GM23338 (cell line): ENCODE measurements at places on chromosomes 3 and 15.

DNA sequence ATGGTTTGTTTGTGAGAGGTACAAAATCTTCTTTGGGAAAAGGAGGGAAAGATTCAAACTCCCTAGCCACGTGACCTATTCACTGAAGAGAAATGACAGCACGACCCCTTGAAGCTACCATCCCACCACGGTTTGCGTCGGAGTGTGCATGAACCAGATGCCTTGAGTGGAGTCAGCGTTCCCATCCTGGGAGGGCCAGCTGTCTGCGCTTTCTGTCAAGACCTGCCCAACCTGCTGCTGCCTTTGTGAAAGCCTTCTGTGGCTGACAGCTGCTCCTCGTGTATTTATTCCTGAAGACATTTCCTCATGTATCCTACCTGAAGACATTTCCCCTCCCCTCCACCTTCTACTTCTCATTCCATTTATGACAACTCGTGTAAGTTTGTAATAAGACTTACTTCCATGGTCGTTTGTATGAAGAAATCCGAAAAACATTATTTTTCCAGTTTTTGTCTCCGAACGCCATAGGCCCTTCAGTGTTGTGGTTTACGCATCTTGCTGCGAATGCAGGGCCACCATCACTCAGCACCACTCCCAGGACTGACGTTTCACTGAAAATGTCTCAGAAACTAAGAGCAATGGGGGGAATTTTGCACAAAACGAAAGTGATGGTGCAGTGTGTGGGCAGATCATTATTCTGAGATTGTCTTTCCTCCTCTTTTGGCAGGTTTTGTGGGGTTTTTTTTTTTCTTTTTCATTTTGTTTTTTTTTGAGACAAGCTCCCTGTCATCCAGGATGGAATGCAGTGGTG is 18.9 kb downstream of the EBLN2 start:
- DNase-seq: no peak

GRCh38 chr15:100901702-100902435 is 17.3 kb upstream of the LRRK1 start:
- DNase-seq: no peak

DNA sequence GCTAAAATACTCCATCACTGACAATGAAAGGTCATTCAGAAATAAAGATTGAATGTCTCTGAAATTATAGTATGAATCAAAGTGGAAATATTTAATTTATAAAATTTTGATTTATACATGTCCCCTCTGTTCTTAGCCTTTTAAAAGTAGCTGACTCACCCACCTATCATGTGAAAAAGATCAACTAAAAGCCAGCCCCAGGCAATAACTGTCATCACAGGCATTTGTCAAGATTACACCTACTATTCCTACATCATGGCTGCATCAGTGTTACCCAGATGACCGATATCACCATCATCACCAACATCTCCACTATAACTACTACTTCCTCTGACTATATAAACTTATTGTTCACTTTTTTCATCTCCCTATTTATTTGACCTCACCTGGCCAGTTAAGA is 14.3 kb upstream of the PIK3R4 start:
- DNase-seq: no peak

GRCh38 chr3:1591327-1592028 is 498.7 kb downstream of the CNTN6 start:
- DNase-seq: no peak

DNA sequence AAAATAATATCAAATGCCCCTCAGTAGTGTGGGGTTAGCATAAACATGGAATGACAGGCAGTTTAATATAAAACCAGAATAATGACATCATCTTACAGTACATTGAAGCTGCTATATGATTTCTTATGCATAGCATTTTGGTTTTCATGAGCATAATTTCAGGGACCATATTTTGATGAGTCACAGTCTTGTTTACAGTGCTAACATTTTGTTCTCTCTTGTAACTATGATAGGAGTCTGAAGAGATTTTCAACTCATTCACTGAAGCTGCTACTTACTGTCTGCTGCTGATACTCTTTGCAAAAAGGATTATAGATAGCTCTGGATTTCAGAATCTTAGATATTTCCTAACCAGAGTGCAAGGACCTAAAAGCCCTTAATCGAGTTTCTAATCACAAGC is 92.6 kb upstream of the CCDC54 start:
- no peak for DNase-seq

GRCh38 chr15:79352206-79352605 is 41.3 kb downstream of the TMED3 start:
- no peak for DNase-seq

- DNase-seq: no peak
Observed at GRCh38 chr3:193847402-193847801, 254.4 kb downstream of the OPA1 start.

DNA sequence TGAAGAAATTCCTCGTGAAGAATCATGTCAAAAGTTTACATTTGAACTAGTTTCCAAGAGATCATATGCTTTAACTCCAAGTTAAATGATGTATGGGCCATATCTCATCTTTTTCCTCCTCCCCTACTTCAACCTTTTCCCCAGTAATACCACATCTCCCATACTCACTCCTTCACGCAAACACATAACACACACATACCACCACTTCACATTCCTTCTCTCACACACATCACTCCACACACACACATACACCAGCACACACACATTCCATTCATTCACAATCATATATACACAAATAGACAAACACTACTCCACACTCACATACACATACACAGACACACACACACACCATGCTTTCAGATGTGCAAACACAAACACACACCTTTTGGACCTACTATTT is 769.0 kb upstream of the NR2F2 start:
- DNase-seq: no peak

DNA sequence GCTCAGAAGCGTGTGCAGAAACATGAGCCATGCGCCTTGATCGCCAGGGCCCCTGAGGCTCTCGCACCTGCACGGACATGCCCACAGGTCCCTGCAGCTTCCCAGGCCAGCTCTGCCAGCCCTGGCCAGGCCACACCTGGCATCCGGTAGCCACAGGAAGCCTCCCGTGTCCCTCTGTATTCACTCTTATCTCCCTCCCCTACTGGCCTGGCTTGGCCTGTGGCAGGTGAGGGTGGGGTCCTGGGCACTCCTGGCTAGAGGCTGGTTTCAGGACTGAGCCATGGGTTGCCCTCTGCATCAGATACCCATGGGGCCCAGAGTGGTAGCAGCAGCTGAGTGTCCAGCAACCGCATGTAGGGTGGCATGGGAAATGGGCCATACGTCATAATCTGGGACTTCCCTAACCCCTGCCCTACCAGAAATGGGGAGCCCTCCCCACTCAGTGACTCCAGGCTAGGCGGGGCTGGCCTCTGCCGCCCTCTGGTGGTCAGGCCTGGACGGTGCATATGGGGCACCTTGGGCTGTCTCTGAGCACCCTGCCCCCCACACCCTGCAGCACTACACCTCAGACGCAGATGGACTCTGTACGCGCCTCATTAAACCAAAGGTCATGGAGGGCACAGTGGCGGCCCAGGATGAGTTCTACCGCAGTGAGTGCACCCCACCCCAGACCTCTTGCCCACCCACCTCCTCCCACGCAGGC is 12.6 kb upstream of the LMAN1L start:
- DNase-seq: peak; percentile 85

DNA sequence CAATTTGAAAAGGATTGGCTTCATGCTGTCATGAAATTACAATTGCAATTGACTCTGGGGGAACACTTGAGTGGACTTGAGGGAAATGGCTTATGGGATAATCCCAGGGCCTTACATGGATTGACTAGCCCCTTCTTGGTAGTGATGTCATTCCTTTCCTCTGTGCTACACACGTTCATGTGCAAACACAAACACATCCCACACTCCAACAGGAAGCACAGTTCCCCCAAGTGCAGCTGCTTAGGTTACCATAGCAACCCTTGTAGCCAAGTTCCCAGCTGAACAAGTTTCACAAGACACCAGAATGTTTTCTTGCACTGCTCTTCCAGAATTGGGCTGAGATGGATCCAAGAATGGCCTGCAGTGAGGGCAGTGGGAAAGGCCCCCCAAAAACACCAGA is 217.0 kb downstream of the ZNF621 start:
- no peak for DNase-seq

- no peak for DNase-seq
Observed at GRCh38 chr15:79243723-79244122, 38.8 kb upstream of the ANKRD34C start.

- no peak for DNase-seq
Observed at GRCh38 chr15:66952756-66953522, 112.5 kb upstream of the SMAD3 start.

GRCh38 chr15:85149465-85150129 is 167.9 kb downstream of the PDE8A start:
- no peak for DNase-seq

DNA sequence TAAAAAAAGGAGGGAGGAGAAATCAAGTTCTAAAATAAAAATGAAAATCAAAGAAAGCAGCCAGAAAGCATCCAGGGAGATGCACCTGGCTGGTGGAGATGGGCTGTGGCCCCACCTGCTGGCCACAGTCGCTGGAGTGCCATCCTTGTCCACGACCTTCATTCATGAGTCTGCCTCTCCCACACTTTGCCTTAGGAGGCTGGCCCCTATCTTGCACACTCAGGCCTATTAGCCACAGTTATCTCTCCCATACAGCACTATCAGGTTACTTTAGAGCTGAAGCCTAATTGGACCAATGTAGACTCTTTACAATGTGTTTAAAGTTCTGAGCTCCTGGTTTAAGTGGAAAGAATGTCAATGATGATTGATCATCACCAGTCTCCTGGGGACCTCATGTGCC is 392.0 kb upstream of the RORA start:
- DNase-seq: peak; percentile 69

- no peak for DNase-seq
Observed at GRCh38 chr3:14415501-14415900, 13.1 kb downstream of the SLC6A6 start.

DNA sequence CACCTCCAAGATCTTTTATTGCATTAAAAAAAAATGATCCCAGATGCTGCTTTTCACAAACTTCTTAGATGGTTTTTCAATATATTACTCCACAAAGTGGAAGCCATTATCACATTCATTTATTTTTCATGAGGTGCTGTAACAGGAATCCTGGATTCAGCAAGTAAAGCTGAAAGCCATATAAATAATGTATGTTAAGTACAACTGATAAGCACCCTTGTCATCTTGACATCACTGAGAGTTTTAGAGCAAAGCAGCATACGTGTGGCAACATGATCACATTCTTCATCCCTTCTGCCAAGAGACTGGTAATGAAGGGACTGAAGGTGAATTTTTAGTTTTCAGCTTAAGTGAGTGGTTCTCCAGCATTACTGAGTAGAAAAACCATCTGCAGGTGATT is 44.9 kb upstream of the LRRFIP2 start:
- no peak for DNase-seq

DNA sequence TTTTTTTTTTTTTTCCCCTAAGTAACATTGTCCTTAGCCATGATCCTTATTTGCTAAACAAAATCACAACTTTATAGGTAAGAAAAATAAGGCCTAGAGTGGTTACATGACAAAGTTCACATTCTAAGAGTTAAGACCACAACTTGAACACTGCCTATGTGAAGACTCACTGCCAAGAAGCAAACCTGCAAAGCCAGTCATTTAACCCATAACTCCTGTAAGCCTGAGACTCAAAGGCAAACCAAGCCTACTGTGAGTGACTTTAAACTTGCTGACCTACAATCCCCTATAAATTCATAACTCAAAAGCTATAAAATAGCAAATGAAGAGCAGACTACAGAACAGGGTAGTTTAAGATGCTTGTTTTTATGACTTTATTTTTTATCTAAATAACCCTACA is 12.9 kb upstream of the ANKRD28 start:
- no peak for DNase-seq

DNA sequence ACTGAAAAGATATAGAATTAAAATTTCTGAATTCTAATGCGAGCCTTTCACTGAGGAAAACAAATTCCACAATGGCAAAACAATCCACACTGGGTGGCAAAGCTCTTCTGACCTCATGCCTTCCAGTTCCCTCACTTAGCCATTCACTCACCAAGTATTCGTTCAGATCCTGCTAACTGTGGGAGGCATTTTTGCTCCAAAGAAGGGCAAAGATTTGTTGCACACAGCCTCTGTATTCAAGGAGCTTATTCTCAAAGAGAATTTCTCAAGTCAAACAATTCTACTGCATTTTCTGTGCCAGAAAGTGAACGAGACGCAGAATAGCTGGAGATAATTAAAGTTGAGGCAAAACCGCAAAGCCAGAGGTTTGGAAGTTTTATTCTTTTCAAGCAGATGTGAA is 77.3 kb downstream of the CPNE4 start:
- DNase-seq: no peak

- no peak for DNase-seq
Observed at GRCh38 chr3:112338021-112338726, 5.2 kb downstream of the CD200 start.

GRCh38 chr15:38709196-38709595 is 144.6 kb upstream of the RASGRP1 start:
- no peak for DNase-seq

GRCh38 chr3:146189519-146190173 is 28.7 kb upstream of the PLOD2 start:
- peak; percentile 84 for DNase-seq

GRCh38 chr15:48025118-48025517 is 95.7 kb upstream of the SLC24A5 start:
- DNase-seq: no peak

GRCh38 chr3:83934192-83935021 is 1024.4 kb upstream of the CADM2 start:
- peak; percentile 4 for DNase-seq

DNA sequence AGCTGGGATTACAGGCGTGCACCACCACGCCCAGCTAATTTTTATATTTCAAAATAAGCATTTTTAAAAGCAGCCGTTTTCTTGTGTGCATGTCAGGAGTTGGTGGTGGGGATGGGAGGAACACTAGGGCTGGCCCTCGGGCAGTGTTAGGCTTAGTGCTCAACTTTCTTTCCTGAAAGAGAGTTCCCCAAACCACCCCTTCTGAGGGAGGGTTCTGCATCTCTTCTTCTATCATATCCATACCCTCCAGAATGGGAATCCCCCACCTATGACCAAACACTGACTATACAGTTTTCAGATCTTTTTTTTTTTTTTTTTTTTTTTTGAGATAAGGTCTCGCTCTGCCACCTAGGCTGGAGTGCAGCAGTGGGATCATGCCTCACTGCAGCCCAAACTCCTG is 12.5 kb downstream of the PFKFB4 start:
- DNase-seq: no peak

GRCh38 chr15:77858792-77859490 is 218.6 kb downstream of the TBC1D2B start:
- DNase-seq: no peak

GRCh38 chr3:72418244-72418643 is 430.0 kb downstream of the SHQ1 start:
- no peak for DNase-seq

GRCh38 chr15:69518806-69519205 is 66.2 kb downstream of the RPLP1 start:
- DNase-seq: no peak

- DNase-seq: peak; percentile 97
Observed at GRCh38 chr3:101848754-101849713, at the start of gene NFKBIZ. Gene NFKBIZ (plus strand): TSS chr3:101849514. CDS start chr3:101849629, 115 bp downstream.

DNA sequence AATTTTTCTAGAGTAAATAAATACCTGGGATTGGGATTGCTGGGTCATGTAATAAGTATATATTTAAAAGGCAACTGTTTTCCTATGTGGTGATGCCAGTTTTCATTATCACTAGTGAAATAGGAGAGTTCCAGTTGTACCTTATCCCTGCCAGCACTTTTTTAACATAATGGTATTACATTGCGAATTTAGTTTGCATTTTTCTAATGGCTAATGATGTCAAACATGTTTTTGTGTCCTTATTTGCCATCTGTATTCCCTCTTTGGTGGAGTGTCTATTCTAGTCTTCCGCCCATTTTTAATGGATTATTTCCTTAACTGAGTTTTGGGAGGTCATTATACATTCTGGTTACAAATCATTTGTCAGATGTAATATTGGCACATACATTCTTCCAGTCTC is 88.3 kb downstream of the GHSR start:
- no peak for DNase-seq

GRCh38 chr3:4772171-4772804 is 206.9 kb upstream of the BHLHE40 start:
- DNase-seq: no peak
